ENCODE measurements at places on chromosomes 1 and 21.

DNA sequence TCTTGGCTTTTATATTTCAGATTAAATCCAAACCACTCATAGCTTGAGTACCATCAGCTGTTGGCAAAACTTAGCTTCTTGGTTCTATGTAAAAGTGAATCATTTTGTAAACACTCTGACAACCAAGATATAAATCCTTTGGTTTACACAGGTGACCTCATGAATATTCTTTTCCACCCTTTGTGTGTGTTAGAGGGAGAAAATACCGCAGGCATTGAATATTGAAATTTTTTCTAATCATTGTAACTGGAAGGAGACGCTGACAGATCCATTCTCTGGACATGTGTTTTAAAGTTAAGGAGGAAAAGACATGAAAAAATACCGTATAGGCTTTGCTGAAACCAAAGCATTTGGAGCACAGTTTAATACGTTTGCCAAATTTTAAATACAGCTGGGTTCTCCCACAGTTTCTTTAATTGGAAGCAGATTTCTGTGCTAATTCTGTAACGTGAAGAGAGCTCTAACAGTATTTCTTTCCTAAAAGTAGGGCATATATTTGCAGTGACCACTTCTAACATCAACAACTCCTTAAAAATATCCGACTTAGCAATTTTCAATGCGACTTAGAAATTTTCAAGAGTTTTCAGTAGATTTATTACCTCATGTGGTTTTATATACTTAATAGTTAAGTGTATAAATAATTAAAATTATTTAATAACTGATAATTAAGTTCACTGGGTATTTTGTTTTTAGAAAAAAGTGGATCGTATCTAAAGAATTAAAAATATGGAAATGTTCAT is 388.2 kb downstream of the USP25 start:
- H3K27ac ChIP-seq = peak overlapping the region; percentile 75
- H3K4me1 ChIP-seq = no peaks in the 10 kb centered on the region
- peak overlapping the region; percentile 7 for H3K4me3 ChIP-seq
- no peaks in the 10 kb centered on the region for H3K36me3 ChIP-seq
- peak; percentile 72 for DNase-seq
- no peaks in the 10 kb centered on the region for H3K27me3 ChIP-seq

GRCh38 chr1:248820041-248820585 is 5.6 kb downstream of the SH3BP5L start:
- H3K4me3 ChIP-seq = no peak overlapping the region
- no peak for DNase-seq
- peaks cover 59% of the 10 kb centered on the region for H3K36me3 ChIP-seq
- peaks cover 19% of the 10 kb centered on the region for H3K4me1 ChIP-seq
- H3K27ac ChIP-seq = no peak overlapping the region
- H3K27me3 ChIP-seq = no peaks in the 10 kb centered on the region

GRCh38 chr1:47230692-47231300 is 1.2 kb downstream of the TAL1 start:
- H3K36me3 ChIP-seq = no peaks in the 10 kb centered on the region
- peak overlapping the region; percentile 51 for H3K27ac ChIP-seq

DNA sequence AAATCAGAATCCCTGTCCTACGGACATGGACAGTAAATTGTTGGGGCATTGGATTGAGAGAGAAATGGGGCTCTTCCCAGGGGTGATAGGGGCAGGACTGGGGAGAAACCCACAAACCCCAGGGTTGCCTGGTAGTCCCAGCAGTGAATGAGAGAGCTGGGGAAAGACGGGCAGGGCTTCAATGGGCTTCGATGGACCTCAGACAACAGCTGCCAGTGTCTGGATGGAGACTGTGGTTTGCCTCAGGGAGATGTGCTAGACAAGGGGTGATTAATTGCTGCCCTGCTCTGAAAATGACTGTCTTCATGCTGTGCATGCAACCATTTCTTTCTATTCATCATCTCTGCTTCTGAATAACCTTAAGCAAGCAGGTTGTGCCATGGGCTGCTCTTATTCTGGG is 7.4 kb downstream of the GPR25 start:
- H3K4me1 ChIP-seq = no peaks in the 10 kb centered on the region
- no peak overlapping the region for H3K27ac ChIP-seq
- H3K4me3 ChIP-seq = no peak overlapping the region
- peaks cover 1% of the 10 kb centered on the region for H3K27me3 ChIP-seq
- no peak for DNase-seq

- peaks cover 4% of the 10 kb centered on the region for H3K4me1 ChIP-seq
- no peak overlapping the region for H3K27ac ChIP-seq
- H3K27me3 ChIP-seq = no peaks in the 10 kb centered on the region
- no peak for DNase-seq
- no peak overlapping the region for H3K4me3 ChIP-seq
Observed at GRCh38 chr1:228996281-228996680, 261.0 kb downstream of the RHOU start.

GRCh38 chr1:14539953-14540563 is 58.4 kb upstream of the KAZN start:
- H3K4me3 ChIP-seq = no peak overlapping the region
- no peak overlapping the region for H3K27ac ChIP-seq
- no peak for DNase-seq
- no peaks in the 10 kb centered on the region for H3K4me1 ChIP-seq

DNA sequence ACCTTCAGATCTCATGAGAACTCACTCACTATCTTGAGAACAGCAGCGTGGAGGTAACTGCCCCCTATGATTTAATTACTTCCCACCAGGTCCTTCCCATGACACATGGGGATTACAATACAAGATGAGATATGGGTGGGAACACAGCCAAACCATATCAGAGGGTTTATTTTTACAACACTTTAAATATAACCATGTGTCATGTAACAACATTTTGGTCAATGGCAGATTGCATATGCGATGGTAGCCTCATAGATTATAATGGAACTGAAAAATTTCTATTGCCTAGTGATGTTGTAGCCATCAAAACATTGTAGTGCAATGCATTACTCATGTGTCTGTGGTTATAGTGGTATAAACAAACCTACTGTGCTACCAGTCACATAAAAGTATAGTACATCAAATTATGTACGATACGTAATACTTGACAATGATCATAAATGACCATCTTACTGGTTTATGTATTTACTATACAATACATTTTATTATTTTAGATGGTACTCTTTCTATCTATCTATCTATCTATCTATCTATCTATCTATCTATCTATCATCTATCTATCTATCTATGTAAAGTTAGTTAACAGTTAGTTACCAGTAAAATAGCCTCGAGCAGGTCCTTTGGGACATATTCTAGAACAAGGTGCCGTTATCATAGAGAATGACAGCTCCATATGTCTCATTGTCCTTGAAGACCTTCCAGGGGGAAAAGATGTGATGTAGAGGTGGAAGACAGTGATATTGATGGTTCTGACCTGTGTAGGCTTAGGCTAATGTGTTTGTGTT is 12.6 kb upstream of the S100B start:
- no peaks in the 10 kb centered on the region for H3K27me3 ChIP-seq
- no peak overlapping the region for H3K27ac ChIP-seq
- no peak for DNase-seq
- H3K4me3 ChIP-seq = no peak overlapping the region
- H3K36me3 ChIP-seq = no peaks in the 10 kb centered on the region
- peaks cover 22% of the 10 kb centered on the region for H3K4me1 ChIP-seq

- H3K36me3 ChIP-seq = no peaks in the 10 kb centered on the region
- no peaks in the 10 kb centered on the region for H3K27me3 ChIP-seq
- H3K4me3 ChIP-seq = no peak overlapping the region
- no peak for DNase-seq
Observed at GRCh38 chr1:237012788-237013383, 8.6 kb upstream of the MT1HL1 start.

DNA sequence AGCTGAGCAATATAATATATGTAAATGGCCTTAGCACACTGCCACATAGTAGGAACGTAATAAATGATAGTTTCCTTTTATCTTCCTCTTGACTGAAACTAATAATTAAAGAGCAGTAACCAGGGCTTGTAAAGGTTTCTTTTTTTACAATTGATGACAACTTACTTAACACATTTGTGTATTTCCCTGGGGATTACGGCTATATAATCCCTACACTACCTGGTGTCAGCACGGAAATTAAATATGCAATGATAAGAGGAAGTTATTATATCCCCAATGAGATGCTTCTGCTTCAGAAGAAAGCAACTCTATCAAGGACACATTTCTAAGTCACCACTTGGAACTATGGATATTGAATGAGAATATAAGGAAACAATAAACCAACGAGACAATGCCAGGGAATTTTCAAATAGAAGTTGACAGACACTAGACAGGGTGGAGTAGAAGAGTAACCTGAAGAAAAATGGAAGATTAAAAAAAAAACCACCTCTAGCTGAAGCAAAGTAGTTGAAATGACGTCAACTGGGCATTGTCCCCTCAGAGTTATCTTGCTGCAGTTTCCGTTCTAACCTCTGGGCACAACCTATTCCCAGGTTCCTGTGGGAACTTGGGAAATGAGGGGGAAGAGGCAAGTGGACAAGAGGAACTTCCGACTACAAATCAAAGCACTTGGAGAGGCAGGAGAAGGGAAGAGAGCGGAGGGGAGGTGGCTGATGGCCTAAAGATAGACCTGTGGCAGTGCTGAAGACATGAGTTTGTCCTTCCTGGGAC is 66.5 kb downstream of the PLPP3 start:
- peaks cover 21% of the 10 kb centered on the region for H3K4me1 ChIP-seq
- no peaks in the 10 kb centered on the region for H3K27me3 ChIP-seq
- peaks cover 21% of the 10 kb centered on the region for H3K36me3 ChIP-seq
- DNase-seq = no peak
- no peak overlapping the region for H3K27ac ChIP-seq
- H3K4me3 ChIP-seq = no peak overlapping the region

DNA sequence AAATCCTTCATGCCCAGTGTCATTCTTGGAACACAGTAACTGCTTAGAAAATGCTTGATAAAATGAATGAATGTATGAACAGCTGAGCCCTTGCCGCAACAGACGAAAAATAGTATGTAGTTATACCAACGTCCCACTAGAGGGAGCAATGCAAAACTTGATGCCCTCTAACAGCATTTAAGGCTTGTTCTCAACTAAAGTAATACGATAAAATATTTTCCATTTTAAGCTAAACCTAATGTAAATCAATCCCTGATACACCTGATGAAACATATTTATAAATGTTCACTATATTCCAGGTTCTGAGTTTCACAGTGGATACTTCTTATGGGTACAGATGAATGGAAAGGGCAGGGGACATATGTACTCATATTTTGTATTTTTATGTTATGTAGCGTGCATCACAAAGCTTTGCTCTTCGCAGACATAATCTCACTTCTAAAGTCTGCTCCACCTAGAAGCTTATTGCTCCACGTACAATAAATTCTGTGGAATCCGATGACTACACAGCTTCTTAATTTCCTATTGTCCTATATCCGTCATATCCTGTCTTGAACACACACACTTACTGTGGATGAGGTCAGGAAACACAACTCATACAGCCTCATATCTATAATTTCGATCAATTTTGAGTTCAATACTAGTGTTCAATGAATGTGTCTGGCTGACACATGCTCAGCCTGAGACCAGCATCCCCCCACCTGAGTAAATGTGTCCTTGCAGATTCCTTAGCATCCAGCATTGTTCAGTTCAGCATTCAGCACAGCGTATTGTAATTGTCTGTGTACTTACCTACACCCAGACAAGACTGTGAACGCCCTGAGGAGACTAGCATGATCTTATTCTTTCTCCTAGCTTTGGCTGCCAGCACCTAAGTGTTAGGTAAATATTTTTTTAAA is 4.4 kb upstream of the UTP25 start:
- no peak overlapping the region for H3K4me3 ChIP-seq
- H3K4me1 ChIP-seq = peaks cover 12% of the 10 kb centered on the region
- peak; percentile 28 for DNase-seq
- H3K36me3 ChIP-seq = no peaks in the 10 kb centered on the region
- no peak overlapping the region for H3K27ac ChIP-seq

DNA sequence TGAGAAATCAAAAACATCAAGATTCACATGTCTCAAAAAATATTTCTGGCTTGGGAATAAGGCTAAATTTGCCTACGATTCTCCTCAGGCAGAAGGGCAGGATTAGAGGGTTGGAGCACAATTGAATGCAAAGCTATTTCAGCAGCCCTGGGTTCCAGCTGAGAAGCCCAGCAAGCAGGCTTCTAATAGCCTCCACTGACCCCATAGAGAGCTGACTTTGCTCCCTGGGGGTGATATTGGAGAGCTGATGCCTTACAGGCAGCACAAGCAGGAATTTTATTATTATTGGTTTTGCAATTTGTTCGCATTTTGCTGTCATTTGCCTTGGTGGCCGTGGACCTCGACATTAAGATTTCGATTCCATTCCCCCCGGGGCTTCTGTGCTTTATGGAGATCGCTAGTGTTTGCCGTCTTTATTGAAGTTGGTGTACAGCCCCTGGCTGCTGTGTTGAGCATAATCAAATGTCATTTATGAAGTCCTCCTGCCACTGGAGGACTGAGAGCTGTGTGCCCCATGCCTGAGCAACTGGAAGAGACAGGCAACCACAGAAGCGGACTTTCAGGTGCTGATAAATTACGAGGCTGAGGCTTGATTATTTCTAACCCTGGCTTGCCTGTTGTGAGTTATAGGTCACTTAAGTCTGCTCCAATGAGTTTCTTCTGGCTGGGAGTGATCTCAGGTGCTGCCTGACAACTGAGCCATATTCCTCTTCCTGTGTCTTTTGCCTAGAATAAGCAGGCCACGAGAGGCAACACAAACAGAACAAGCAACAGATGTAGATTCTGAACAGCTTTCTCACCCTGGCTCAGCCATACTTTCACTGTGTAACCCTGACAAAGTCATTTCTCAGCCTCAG is 518.4 kb upstream of the CAMK1G start:
- H3K4me3 ChIP-seq = no peak overlapping the region
- DNase-seq = peak; percentile 60
- no peaks in the 10 kb centered on the region for H3K27me3 ChIP-seq
- no peaks in the 10 kb centered on the region for H3K4me1 ChIP-seq
- no peaks in the 10 kb centered on the region for H3K36me3 ChIP-seq

DNA sequence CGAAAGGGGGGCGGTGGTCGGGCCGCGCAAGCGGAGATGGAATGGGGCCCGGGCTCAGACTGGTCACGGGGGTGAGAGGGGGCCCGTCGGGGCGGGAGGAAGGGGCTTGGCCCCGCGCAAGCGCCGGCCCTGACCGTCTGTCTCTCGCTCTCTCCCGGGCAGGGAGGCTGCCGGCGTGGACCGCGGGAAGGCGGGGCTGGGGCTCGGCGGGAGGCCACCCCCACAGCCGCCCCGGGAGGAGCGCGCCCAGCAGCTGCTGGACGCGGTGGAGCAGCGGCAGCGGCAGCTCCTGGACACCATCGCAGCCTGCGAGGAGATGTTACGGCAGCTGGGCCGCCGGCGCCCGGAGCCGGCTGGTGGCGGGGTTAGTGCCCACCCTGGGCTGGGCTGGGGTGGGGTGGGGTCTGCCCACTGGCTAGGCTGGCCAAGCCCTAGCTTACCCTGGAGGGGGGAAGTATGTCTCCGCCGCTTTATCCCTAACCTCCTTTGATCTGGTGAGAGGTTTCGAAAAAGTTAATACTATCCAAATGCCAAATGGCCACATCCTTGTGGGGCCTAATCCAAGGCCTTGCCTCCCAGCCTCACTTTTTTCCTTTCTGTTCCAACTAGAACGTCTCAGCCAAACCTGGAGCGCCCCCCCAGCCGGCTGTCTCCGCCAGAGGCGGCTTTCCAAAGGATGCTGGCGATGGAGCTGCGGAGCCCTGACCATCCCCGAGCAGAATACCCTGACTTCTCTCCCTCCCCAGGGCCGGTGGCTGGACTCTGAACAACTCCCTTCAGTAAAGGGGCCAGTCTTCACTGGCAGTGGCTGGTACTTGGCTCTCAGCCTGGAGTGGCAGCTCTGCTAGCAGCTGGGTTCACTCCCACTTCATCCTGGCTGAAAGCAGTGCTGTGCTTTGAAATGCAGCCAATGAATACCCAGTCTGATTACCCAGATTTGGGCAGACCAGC is 636 bp upstream of the YRDC start:
- H3K36me3 ChIP-seq = peaks cover 24% of the 10 kb centered on the region
- H3K27ac ChIP-seq = peak overlapping the region; percentile 95
- peak overlapping the region; percentile 61 for H3K4me3 ChIP-seq
- H3K27me3 ChIP-seq = no peaks in the 10 kb centered on the region
- H3K4me1 ChIP-seq = peaks cover 23% of the 10 kb centered on the region
- peak; percentile 71 for DNase-seq

Measured in spinal cord (tissue), 10 donors.